ENCODE measurements at places on chromosomes 2 and 18.

DNA sequence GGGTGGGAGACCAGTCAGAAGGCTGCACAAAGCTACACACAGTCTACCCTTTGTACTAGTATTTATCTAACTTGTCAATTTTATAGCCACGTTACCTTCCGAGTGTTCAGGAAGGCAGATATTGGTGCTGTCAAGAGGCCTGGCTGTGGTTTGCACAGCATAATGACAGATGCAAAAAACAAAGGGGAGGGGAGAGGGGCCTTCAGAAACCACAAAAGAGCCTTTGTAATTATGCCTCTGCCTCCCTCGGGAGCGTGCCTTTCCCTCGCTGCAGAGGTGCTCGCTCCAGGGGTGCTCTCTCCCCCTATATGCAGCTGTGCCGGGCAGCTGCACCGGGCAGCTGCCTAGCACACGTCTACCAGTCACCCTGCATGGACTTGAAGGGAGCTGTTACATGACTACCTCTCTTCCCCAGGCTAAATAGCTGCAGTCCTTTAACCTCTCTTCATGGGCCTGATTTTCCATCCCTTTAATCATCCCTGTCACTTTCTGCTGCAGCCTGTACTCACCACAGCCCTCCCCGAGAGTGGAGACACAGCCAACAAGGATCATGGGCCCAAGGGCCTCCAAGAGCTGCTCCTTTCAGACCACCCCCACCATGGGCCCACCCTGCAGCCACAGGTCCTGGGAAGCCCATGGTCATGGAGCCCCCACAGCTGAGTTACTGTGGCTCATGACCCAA is 168.4 kb upstream of the PKDCC start:
- DNase-seq: no peak

- no peak for DNase-seq
These were observed 116.4 kb downstream of the RTP5 start for GRCh38 chr2:241985986-241986329.

- DNase-seq: no peak
These were observed 5.6 kb downstream of the CROCC2 start for GRCh38 chr2:240911641-240912265.

DNA sequence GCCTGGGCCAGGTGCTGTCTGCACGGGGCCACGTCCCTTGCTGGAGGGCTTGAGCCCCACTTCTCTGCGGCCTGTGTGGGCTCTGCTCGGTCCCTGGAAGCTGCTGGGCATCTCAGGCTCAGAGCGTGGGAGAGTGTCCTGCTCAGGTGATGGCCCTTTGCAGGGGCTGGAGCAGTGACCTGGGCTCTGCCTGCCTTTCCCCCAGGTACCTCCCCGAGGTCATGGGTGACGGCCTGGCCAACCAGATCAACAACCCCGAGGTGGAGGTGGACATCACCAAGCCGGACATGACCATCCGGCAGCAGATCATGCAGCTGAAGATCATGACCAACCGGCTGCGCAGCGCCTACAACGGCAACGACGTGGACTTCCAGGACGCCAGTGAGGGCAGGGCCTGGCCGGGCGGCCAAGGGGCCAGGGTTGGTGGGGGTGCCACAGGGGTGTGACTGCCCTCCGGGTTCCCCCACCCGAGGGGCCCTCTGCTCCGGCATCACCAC is 29.9 kb downstream of the GPC1 start:
- no peak for DNase-seq

DNA sequence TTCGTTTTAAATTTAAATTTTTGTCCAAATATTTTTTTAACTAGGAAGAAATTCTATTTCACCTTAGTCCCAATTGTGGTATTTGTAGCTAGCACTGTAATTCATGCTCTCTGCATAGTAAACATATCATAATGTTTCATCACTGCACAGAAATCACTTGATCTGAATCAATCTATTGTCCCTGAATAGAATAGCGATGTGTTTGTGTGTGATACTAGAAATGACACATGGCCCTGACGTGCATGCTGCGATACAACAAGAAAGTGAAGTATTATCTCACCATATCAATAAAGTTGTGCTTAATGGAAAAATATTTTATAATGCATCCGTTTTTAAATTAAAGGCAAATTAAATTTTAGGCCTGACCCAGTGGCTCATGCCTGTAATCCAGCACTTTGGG is 10.0 kb downstream of the TTL start:
- no peak for DNase-seq

GRCh38 chr2:40431600-40431955 is 20.3 kb downstream of the SLC8A1 start:
- DNase-seq: no peak

DNA sequence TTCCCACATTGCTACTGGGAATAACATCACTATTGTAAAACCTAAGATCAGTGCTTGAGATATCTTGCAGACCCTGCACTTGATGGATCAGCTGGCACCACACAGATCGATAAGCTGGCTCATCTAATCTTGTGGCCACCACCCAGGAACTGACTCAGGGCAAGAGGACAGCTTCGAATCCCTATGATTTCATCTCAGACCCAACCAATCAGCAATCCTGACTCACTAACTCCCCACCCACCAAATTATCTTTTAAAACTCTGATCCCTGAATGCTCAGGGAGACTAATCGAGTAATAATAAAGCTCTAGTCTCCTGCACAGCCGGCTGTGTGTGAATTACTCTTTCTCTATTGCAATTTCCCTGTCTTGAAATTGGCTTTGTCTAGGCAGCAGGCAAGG is 11.3 kb upstream of the TEX44 start:
- no peak for DNase-seq

GRCh38 chr18:3495691-3496430 is 45.9 kb downstream of the TGIF1 start:
- no peak for DNase-seq

All from NCI-H460 (cell line).